Activated T-helper 2 cell treated with anti-CD3 and anti-CD28 coated beads, Interferon-gamma antibody, Interleukin-2, Interleukin-4, amounts not matched to agents 10 μg/mL and 5 μg/mL and 100 μg/mL, durations not matched to agents 14 hours and 24 hours and 36 hours (primary cell): ENCODE measurements at places on chromosomes 1 and 21. TPM values are rescaled to one million over a fixed set of nuclear protein-coding genes. Genes with fewer than 3 reads are reported as not detected.

DNA sequence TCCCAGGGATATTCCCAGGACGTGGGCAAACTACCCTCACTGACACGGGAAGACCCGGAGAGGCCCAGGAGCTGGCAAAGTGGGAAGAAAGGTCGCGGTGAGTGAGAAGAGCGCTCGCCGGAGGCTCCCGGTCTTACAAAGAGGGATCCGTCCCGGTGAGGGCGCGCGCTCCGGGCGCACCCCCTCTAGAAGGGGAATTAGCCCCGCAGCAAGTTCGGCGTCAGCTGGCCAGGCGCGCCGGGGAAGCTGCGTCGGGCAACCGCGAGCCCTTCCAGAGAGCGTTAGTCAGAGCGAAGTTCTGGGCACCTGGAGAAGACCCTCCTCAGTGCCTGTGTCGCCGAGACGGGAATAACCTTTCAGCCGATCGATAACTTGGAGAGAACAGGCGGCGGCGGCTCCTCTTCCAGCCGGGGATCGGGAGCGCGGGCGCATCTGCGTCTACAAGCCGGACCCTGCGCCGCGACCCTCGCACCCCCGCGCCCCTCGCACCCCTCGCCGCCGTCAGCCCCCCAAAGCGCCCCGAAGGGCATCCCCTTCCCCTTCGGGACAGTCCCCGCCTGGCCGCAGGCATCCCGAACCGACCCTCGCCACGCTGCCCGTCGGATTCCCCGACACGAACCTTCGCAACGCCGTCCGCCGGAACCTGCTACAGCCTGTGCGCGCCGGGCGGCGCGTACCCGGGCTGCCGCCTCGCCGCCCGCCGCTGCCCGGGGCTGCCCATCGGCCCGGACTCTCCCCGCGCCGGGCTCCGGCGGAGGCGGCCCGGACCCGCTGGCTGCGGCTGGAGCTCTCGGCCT, 485 bp downstream of the SIPA1L2 start:
- peaks cover 58% of the 10 kb centered on the region for H3K27me3 ChIP-seq
- H3K27ac ChIP-seq = no peak overlapping the region
- peak overlapping the region; percentile 86 for H3K4me3 ChIP-seq
- peak; percentile 10 for DNase-seq
- H3K36me3 ChIP-seq = no peaks in the 10 kb centered on the region

DNA sequence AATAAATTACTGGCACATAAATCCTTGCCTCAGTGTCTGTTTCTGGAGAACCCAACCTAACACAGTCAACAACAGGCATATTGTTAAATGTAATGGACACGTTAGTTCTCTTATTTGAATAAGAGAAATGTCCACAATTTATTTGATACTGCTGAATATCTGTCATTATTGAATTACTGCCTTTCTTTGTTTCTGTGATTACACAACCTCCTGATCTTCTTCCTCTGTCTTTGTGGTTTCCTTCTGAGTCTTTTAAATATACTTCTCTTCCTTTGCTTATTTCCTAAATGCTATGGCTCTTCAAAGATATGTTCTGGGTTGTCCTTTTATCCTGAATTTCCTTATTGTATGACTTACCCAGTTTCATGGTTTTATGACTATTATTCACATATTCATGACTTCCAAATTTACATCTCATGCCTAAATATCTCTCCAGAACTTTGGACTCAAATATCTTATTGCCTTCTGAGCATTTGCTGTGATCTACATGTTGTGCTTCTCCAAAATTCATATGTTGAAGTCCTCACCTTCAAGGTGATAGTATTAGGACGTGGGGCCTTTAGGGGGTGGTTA, 39.9 kb downstream of the MSH4 start:
- H3K27me3 ChIP-seq = no peaks in the 10 kb centered on the region
- H3K36me3 ChIP-seq = no peaks in the 10 kb centered on the region
- no peak overlapping the region for H3K4me3 ChIP-seq
- DNase-seq = no peak
- H3K4me1 ChIP-seq = no peaks in the 10 kb centered on the region

DNA sequence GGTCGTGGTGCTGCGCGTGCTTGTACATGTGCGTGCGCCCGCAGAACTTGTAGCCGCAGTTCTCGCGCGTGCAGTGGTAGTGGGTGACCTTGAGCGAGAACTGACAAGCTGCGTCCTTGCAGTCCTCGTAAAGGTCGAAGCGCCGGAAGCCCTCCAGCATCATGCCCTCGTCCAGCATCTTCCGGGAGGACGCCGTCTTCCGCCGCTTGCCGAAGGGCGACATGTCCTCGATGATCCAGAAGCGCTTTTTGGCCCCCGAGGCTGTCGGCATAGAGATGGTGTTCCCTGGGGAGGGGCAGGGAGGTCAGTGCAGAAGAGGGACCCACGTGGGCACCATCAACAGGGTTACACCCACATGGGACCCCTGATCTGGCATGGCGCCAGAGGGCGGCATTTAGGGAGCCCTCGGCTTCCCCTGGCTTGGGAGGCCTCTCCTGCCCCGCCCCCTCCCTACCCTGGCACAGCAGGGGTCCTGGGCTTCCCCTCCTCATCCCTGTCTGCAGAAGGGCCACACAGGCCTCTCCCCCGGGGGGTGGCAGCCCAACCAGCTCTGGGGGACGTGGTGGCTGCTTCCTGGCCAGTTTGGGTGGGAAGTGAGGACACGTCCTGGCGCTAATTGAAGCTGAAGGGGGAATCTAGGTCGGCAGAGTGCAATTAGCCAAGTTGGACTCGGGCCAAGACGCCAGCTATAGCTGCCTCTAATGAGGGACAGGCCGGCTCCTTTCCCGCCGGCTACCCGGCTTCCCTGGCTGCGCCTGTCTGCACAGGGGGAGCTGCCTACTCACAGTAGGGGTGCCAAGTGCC, 156.5 kb downstream of the CASZ1 start:
- no peak overlapping the region for H3K27ac ChIP-seq
- H3K27me3 ChIP-seq = peaks cover 1% of the 10 kb centered on the region
- no peaks in the 10 kb centered on the region for H3K36me3 ChIP-seq
- DNase-seq = no peak
- H3K4me1 ChIP-seq = no peaks in the 10 kb centered on the region

DNA sequence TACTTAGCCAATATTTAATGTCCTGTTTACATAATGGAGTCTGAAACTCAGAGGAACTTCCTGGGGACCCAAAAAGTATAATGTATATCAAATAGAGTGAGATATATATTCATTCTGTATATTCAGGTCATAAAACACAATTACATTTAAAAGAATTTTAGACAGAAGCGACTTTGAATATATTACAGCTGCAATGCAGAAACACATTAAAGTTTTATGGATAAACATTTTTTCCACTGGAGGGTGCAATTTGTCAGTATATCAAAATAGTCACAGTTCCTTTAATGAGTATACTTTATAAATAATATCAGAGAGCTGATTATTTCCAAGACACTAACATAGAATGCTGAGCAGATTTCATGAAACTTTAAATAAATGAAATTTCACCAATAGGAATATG, 43.9 kb upstream of the CRB1 start:
- no peak for DNase-seq
- no peaks in the 10 kb centered on the region for H3K36me3 ChIP-seq
- H3K27me3 ChIP-seq = peaks cover 2% of the 10 kb centered on the region
- H3K4me1 ChIP-seq = peaks cover 4% of the 10 kb centered on the region
- H3K4me3 ChIP-seq = no peak overlapping the region

DNA sequence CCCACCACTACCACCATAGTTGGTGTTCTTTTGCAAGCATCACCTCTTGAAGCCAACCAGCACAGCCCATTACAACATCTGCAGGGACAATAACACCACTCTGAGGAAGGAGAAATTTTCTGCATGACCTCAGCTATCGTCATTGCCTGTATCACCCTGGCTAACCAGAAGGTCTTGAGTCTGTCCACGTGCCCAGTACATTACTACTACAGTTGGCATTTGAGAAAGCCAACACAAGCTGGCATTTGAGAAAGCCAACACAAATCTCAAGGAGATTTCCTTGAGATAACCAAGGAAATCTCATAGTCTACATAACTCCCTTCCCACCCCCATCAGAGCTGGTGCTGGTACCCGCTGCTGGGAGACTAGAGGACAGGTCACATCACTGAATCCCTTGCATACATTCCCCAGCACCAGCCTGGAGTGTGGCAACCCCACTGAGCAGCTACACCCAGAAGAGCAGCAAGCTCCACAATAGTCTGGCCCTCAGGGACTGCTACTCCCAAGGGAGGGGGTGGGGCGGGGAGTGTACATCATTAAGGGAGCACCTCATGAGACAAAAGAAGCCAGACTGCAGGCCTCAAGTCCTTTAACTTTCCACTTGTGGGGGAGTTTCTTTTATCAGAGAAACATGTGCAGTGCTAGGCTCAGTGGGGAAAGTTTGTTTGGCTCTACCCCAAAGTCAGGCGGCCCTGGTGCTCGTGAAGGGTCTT, 46.0 kb upstream of the GUCA2A start:
- no peak overlapping the region for H3K27ac ChIP-seq
- H3K4me1 ChIP-seq = peaks cover 3% of the 10 kb centered on the region
- H3K27me3 ChIP-seq = no peaks in the 10 kb centered on the region
- H3K36me3 ChIP-seq = peaks cover 75% of the 10 kb centered on the region
- no peak overlapping the region for H3K4me3 ChIP-seq

DNA sequence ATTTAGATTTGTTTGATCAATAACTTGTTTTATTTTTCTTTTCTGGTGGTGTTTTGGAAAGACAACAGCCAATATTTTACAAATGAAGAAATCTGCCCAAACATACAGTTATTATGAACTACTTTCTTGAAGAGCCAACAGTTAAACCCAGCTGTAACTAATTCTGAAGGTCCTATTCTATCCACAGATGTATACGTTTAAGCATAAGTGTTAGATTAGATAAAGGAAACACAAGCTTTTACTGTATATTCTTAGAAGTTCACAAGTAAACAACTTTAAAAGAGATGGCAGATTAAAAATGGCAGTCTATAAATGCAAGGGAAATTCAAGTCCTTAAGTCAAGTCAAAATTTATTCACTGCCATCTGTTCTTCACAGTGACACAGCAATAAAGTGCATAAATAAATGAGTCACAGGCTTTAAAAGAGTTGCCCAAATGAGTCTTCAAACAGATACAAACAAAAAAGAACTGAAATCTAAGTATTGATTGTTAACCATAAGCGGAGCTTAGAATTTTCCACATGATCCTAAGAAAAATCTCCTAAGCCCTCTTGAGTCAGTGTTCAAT, 49.9 kb upstream of the KCNH1 start:
- no peaks in the 10 kb centered on the region for H3K36me3 ChIP-seq
- no peak for DNase-seq
- peaks cover 3% of the 10 kb centered on the region for H3K27me3 ChIP-seq
- H3K27ac ChIP-seq = no peak overlapping the region
- H3K4me3 ChIP-seq = no peak overlapping the region
- H3K4me1 ChIP-seq = no peaks in the 10 kb centered on the region

GRCh38 chr1:14363707-14364413, 234.6 kb upstream of the KAZN start:
- no peak overlapping the region for H3K4me3 ChIP-seq
- no peak for DNase-seq
- no peak overlapping the region for H3K27ac ChIP-seq

GRCh38 chr1:205313563-205314308, 7.8 kb downstream of the NUAK2 start:
- H3K27ac ChIP-seq = peak overlapping the region; percentile 76
- no peak for DNase-seq
- peaks cover 27% of the 10 kb centered on the region for H3K36me3 ChIP-seq

- no peak for DNase-seq
- H3K27me3 ChIP-seq = peaks cover 2% of the 10 kb centered on the region
- H3K27ac ChIP-seq = peak overlapping the region; percentile 76
- no peak overlapping the region for H3K4me3 ChIP-seq
These were observed 95.5 kb upstream of the SGIP1 start for GRCh38 chr1:66438501-66438900.

DNA sequence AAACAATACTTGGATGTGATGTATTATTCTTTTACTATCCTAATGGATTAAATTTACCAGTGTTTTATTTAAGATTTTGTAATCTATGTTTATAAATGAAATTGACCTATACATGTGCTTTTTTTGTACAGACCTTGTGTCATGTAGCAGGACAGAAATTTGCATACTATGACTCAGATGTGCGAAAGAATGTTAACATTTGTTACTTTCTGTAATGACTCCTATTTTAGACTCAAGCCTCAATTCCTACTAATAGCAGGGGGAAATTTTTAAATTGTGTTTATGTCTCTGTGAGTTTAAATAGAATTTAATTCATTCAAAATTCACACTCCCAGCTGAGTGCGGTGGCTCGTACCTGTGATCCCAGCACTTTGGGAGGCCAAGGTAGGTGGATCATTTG, 21.8 kb upstream of the RIMKLA start:
- no peak overlapping the region for H3K27ac ChIP-seq
- peaks cover 10% of the 10 kb centered on the region for H3K27me3 ChIP-seq
- no peak overlapping the region for H3K4me3 ChIP-seq
- no peak for DNase-seq

GRCh38 chr1:173099166-173099565, 48.4 kb upstream of the TNFSF18 start:
- H3K36me3 ChIP-seq = no peaks in the 10 kb centered on the region
- no peak overlapping the region for H3K27ac ChIP-seq
- H3K27me3 ChIP-seq = peaks cover 5% of the 10 kb centered on the region
- no peak overlapping the region for H3K4me3 ChIP-seq

GRCh38 chr21:37146320-37147235, 73.5 kb downstream of the TTC3 start:
- no peaks in the 10 kb centered on the region for H3K27me3 ChIP-seq
- H3K36me3 ChIP-seq = peaks cover 73% of the 10 kb centered on the region
- H3K4me3 ChIP-seq = no peak overlapping the region
- H3K4me1 ChIP-seq = peaks cover 2% of the 10 kb centered on the region
- DNase-seq = no peak
- H3K27ac ChIP-seq = no peak overlapping the region

The MIXL1 gene
- total RNA-seq = 0.39 TPM in 1 of 2 replicates, not detected in the other

The BRDT gene
- not detected in 2 replicates for total RNA-seq

The GCSAML gene
- total RNA-seq = 0.43 and 0.48 TPM in 2 replicates

The USP21 gene
- total RNA-seq = 31.9 and 33.0 TPM in 2 replicates

The DCST1 gene
- 0.11 TPM in 1 of 2 replicates, not detected in the other for total RNA-seq

The B3GALT2 gene
- not detected in 2 replicates for total RNA-seq

The ARTN gene
- total RNA-seq = 0.21 and 0.39 TPM in 2 replicates
